Stimulated activated CD4-positive, alpha-beta T cell treated with anti-CD3 and anti-CD28 coated beads, Interleukin-12 subunit alpha, Interleukin-12 subunit beta, amount 100 ng/mL, for 24 hours (primary cell): ENCODE measurements at places on chromosomes 6 and 20.

DNA sequence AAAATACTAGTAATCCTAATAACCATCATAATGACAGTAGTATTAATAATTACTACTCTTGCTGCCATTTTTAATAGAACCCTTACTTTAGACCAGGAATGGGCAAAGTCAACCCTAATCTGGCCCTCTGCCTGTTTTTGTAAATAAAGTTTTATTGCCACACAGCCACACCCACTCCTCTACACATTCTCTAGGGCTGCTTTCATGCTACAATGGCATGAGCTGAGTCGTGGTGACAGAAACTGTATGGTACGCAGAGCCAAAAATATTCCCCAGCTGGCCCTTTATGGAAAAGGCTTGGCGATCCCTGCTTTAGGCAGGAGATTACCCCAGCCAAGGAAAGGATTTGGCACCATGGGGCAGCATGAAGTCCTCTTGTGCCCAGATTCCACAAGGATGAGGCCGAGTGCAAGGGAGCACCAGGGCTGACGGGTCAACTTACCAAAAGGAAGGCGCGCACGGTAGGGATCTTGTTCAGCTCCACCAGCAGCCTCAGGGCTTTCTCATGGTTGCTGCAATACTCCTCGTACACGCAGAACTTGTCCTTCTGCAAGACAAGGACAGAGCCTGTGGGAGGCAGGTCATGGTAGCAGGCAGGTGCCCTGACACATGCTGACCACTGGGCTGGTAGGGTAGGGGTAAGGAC, 93.6 kb downstream of the PREX1 start:
- DNase-seq: no peak

DNA sequence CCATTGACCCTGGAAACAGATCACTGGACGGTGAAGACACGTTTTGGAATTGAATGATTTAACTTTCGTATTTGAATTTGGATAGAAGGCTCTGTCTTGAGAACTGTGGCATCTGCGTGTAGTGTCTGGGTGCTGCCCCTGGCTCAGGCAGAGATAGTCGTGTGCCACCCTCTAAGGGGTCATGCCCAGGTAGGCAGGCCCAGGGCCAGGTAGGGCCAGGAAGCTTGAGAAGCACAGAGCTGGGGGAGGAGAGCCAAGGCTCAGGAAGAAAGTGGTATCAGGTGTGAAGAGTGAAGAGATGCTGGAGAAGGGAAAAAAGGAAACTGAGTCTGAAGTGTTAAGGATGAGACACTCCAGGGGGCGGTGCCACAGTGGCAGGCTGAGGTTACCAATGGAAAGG, 75.5 kb downstream of the IYD start:
- DNase-seq: no peak

GRCh38 chr6:167111597-167111996, 11.3 kb upstream of the CCR6 start:
- DNase-seq: no peak

GRCh38 chr20:18813483-18813882, at the start of gene SCP2D1:
SCP2D1 (plus strand) TSS chr20:18813783; CDS start chr20:18813816, 33 bp downstream.
- no peak for DNase-seq

DNA sequence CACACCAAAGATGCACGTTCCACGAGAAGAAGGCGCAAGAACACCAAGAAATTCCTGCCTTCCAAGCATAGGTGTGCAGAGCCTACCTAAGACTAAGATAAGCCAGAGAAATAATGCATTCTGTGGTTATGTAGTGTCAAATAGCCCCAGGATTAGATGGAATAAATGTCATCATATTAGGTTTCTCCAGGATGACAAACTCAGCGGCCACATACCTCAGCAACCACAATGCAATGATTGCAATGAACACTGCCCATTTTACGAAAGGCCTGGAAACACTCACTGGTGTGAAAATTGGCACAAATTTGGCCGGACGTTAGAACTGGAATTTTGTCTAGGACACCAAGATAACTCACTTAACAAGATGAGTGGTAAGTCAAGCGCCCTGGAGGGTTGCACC, 129.7 kb downstream of the SLC22A3 start:
- DNase-seq: no peak

- DNase-seq: no peak
These were observed 560.7 kb upstream of the NOX3 start for GRCh38 chr6:156016186-156016976.

- DNase-seq: no peak
These were observed 437.8 kb upstream of the ID4 start for GRCh38 chr6:19399406-19399805.

DNA sequence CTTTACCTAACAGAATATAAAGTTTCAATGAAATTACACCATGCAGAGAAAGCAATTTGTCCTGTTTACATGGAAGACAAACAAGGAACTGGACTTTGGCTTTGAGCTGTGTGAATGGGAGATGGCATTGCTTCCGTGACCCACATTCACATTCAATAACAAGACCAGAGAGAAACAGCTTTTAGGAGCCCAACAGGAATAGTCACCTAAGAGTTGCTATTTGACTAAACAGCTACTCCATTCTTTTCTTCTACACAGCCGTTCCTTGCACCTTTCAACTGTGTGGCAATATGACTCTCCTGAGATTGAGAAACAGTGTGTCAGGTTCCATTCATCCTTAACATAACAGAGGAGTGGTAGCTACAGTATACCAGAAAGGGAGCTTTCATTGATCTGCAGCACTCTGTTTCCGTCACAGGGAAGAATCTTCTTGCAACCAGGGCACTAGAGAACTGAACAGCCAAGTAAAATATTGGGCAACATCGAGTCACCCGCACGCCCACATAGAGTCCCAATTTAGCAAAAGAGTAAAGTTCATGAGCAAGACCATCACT, 355.1 kb downstream of the HAO1 start:
- no peak for DNase-seq

DNA sequence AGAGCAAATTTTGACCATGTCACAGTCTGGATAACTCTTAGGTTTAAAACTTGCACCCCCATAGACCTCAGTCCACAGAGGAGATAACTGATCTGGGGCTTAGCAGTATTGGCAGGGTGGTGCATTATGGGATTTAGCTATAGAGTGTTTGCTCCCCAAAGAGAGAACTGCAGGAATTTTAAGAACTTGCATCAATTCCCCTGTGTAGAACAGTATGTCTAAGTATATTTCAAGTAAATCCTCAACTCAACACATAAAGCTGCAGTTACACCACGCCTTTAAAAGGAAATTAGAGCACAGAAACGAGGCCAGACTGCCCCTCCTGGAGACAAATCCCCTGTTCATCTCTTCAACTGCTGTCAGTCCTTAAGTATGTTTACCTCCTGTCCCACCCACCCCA, 144.9 kb downstream of the TRMT11 start:
- DNase-seq: no peak

DNA sequence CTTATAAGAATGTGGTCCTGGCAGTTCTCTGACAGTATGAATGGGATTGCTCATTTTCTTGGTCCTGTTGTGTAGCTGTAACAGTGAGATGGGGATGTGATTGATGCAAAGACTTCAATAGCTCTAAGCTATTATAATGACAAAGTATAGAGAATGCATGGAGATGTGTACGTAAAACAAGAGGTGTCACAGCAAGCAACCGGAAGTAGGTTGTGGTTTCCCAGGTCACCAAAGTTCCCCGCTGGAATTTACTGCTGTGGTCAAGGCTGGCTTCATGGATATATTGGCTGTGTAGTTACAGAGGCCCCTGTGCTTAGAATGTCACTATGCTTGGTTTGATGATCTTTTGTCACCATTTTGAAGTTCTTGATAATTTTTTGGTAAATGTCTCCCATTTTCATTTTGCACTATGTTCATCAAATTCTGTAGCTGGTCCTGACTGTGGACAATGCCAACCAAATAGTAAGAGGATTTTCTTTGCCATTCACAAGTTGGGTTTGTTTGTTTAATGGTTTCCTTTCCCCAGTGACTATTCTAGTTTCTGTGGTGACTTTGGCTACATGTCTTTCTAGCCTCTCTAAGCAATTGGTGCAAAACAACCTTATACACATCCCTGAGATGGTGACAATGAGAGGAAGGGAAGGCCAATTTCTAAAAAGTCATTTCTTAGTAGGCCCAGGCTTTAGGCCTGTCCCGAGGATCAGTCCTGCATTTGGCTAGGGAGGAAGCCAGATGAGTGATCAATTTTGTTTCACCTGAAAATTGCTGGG, 10.5 kb downstream of the DNAH8 start:
- no peak for DNase-seq

GRCh38 chr6:122042960-122043735, 356.3 kb upstream of the HSF2 start:
- no peak for DNase-seq

GRCh38 chr6:29726571-29727194, 3.4 kb downstream of the HLA-F start:
- DNase-seq: no peak

DNA sequence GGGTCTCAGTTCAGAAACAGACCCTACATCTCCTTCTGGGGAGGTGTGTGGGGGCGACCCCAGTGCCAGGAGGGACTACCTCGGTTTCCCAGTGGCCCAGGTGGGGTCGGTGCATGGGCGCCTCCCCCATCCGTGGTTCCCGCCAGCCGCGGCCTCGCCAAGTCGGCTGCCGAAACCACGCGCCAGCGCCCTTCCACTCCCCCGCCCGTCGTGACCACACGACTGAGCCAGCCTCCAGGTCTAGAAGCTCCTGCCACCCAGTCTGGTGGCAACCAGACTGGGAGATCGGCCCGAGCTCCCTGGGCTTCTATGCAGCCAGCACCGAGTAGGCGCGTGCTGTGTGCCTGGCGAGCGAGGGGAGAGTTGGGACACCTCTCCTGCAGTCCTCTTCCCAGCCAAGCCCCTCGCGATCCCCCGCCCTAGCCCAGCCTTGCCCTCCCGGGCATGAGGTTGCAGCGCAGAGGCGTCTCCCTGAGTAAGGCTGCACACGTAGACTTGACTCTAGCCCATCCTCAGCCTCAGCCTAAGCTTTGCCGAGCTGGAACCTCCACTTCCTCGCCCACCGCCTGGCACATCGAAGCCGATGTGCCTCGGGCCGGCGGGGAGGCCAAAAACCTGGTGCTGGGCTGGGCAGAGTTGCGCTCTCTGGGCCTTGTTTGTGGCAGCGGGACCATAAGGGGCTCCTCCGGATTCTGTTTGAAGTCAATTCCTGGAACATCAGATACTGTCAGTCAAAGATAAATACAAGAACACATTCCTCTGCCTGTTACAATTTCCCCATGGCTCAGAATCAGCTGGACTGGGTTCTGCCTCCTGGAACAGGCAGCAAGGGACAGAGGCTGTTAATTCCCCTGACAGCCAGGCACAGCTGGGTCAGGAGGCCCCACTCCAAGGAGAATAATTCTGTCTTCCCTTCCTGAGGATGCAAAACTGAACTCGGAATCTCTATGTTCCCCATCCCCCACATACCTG, 1.5 kb upstream of the CPNE5 start:
- DNase-seq: no peak

DNA sequence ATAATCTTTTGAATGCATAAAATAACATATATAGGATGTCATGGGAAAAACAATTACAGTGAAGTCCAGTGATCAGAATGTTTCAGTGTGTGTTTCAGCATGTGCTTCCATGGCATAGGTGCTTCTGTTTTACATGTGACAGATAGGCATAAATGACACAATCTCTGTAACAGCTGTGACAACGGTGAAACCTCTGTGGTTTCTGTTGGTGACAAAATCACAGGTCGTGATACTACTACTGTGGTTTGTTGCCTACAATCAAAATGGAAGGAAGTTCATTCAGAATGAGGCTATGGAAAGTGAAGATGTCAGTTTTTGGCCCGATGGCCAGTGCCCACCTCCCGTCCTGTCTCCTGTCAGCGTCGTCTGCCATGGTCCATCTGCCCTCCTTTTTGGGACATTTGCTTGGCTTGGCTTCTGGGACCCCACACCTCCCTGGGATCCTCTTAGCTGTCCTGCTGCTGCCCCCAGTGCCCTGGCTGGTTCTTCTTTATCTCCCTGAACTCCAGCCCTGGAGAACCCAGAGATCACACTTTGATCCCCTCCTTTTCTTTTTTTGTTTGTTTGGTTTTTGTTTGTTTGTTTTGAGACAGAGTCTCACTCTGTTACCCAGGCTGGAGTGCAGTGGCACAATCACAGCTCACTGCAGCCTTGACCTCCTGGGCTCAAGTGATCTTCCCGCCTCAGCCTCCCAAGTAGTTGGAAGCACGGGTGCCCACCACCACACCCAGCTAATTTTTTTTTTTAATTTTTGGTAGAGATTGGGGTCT, 79.3 kb upstream of the NAA20 start:
- DNase-seq: no peak

DNA sequence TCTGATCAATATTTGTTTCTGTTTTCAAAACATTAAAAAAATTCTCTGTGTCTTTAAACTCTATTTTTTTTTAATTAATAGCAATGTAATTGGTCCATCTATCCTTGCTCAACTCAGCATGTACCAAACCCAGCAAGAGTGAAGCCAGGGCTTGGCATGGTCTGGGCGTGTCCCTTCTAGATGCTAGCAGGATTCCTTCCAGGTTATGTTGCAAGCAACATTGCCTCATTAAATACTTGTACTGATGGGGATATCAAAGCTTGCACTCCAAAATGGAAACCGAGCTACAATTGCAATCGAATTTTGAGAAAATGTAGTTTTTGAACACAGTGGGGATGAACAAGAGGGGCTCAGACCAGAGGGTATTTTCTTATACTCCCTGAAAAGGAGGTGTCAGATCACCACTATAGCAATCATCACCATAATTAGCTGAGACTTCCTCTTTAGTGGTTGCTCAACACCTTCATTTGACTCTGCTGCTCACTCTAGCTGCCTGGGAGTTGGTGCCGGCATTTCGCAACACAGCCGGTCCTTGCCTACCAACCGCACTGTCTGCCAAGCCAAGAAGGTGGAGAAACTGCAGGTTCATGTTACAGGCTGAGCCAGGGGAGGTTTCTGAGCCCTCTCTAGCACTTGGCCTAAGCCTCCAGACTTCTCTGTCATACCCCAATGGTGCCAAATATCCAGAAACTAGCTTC, 67.8 kb upstream of the RALGAPA2 start:
- no peak for DNase-seq

- no peak for DNase-seq
These were observed 217.9 kb downstream of the TBX18 start for GRCh38 chr6:84546427-84546914.
